Thyroid gland (tissue), 4 donors: ENCODE measurements at places on chromosomes 4 and X. TPM values are rescaled to one million over a fixed set of nuclear protein-coding genes. Genes with fewer than 3 reads are reported as not detected.

GRCh38 chr4:9808077-9808476, 26.6 kb downstream of the DRD5 start:
- no peak overlapping the region for H3K27ac ChIP-seq
- no peaks in the 10 kb centered on the region for H3K36me3 ChIP-seq
- no peaks in the 10 kb centered on the region for H3K27me3 ChIP-seq
- no peak for DNase-seq
- H3K4me1 ChIP-seq: no peaks in the 10 kb centered on the region

Gene DMP1
- total RNA-seq: not detected

DNA sequence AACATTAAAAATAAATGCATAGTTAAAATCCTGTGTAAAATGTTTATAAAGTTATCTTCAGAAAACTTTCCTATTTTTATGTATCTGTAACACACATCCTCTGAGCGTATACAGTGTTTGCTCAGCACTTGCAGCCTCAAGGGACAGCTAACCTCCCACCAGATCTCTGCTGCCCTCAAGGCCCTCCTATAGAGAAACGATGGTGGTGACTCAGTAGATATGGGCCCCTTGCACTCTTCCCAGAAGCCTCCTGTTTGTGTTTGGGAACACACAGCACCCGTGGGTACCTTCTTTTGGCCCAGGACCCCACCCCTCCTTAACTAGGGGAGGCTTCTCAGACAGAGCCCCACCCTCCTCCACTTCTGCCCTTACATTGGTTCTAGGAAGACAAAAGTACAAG, 26.7 kb downstream of the PJA1 start:
- no peaks in the 10 kb centered on the region for H3K4me1 ChIP-seq
- DNase-seq: no peak
- H3K4me3 ChIP-seq: no peak overlapping the region
- H3K27me3 ChIP-seq: no peaks in the 10 kb centered on the region
- H3K36me3 ChIP-seq: no peaks in the 10 kb centered on the region
- H3K27ac ChIP-seq: no peak overlapping the region

DNA sequence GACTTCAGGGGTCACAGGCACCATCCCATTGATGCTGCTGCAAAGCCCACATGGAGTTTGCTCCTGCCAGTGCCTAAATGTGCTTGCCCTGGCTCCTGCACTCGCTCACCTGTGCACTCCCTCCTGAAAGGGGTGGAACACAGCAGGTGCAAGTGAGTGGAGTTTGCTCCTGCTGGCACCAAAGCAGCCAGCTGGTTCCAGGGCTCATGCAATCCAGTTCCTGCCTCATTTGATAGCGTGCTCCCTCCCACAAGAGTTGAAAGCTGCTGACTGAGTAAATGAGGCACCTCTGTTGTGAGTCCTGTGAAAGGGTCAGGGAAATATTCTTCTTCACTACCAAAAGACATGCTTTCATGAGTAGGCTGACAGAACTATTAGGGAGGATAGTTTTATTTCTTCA, 30.5 kb downstream of the CXCL8 start:
- H3K4me1 ChIP-seq: peaks cover 5% of the 10 kb centered on the region
- no peaks in the 10 kb centered on the region for H3K27me3 ChIP-seq
- H3K36me3 ChIP-seq: no peaks in the 10 kb centered on the region
- DNase-seq: no peak
- H3K27ac ChIP-seq: no peak overlapping the region
- H3K4me3 ChIP-seq: no peak overlapping the region

- no peak for DNase-seq
- no peaks in the 10 kb centered on the region for H3K27me3 ChIP-seq
- H3K27ac ChIP-seq: no peak overlapping the region
- H3K36me3 ChIP-seq: no peaks in the 10 kb centered on the region
- H3K4me3 ChIP-seq: no peak overlapping the region
Measured at GRCh38 chr4:4578981-4579380, 37.1 kb upstream of the STX18 start.

DNA sequence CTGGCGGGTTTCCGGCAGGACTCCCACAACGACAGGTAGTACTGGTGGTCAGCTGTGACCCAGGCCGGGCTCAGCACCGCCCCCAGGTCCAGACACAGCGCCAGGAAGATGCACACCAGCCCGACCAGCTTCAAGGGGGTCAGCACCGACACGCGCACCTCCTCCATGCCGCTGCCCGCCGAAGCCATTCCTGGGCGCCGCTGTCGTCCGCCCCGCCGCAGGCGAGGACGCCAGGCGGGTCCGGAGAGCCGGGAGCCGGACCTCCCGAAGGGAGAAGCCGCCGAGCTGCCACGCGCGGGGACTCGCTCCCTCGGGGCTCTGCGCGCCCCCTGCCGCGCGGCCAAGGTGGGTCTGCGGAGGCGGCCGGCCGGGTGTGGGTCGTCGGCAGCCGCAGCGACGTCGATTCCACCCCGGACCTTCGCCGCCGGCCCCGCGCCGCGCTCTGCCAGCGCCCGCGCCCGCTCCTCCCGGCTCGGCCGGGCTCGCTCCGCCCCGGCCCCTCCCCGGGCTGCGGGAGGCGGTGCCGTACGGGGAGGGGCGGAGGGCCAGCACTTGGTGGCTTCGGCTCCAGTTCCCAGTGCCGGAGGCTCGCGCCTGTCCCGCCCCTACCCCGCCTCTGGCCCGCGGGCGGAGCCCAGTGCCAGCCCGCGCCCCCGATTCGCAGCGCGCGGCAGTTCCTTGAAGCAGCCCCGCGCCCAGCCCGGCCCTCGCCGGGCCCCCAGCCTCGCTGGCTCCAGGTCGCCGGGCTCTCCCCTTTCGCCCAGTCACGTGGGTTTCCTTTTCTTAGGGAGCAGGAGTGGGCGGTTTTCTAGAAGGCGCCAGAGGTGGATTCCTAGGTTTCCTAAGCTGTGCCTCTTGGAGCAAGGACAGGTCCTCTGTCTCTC, at the start of gene TMEM47:
Gene TMEM47 (minus strand): TSS at position 444 of the 884 bp plus-strand sequence. CDS start 256 bp downstream, at position 188.
- peak within 1 kb of the TSS; percentile 60 for H3K27ac ChIP-seq
- no peaks in the 10 kb centered on the region for H3K4me1 ChIP-seq
- H3K4me3 ChIP-seq: peak within 1 kb of the TSS; percentile 65

Gene MANBA
- 53.4 TPM for total RNA-seq

GRCh38 chrX:20348139-20348538, 81.4 kb upstream of the RPS6KA3 start:
- no peaks in the 10 kb centered on the region for H3K27me3 ChIP-seq
- H3K27ac ChIP-seq: no peak overlapping the region
- DNase-seq: peak; percentile 2
- no peaks in the 10 kb centered on the region for H3K36me3 ChIP-seq
- no peak overlapping the region for H3K4me3 ChIP-seq
- peaks cover 4% of the 10 kb centered on the region for H3K4me1 ChIP-seq

DNA sequence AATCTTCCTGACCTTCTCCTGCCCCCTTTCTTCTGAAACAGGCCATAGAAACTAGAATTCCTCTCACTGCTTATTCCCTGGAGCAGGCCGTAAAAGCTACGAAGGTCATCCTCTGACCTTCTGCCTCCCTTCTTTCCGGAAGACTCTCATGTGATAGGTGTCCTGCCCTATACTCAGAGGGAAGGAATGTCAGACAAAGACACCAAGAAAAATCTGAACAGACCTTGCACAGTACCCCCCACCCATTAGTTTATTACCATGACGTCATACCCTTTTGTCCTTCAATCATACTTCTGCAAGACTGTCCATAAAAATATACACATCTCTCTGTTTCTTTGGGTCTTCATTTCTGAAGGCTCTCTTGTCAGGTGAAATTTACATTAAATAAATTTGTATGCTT, 1523.9 kb downstream of the RPA4 start:
- no peaks in the 10 kb centered on the region for H3K4me1 ChIP-seq
- no peaks in the 10 kb centered on the region for H3K27me3 ChIP-seq
- H3K36me3 ChIP-seq: no peaks in the 10 kb centered on the region
- no peak for DNase-seq

DNA sequence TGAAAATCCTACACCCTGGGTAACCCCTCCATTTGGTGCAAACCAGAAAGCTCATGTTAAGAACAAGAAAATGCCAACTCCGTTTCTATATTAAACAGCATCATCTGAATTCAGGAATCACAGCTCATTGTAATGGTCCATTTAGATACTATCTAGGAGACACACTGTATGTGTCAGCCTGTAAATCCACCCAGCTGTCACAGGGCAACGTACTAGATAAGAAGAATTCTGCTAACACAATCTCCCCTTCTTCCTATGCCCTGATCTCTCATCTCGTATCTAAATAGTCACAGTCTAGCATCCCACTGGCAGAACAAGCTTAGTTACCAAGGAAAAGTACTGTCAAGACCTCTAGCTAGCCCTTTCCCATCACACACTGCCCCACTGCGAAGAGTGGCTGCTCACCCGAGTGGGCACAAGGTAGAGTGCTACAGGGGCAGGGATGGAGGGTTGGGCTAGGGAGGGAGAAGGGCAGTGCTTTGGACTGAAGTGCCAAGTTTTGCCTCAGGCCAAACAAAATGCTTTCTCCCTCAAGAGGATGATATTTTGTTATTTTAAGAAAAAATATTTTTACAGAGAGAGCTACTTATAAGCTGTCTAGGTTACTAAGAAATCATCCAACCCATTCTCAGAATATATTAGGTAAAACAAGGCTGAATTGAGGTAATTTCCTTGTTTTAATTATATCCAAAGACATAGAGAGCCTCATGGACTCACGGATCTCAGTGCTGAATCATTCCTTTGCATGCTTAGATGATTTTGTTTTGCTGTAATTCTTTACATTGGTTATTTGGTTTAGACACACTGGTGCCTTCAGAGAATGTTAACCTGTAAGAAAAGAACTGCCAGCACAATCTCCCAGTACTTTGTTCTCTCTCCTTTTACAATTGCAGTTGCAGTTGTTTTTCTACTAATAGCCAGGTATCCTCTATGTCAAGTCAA, 196.6 kb downstream of the PRDM5 start:
- no peaks in the 10 kb centered on the region for H3K36me3 ChIP-seq
- H3K4me3 ChIP-seq: no peak overlapping the region
- no peaks in the 10 kb centered on the region for H3K27me3 ChIP-seq
- DNase-seq: no peak
- peaks cover 11% of the 10 kb centered on the region for H3K4me1 ChIP-seq
- H3K27ac ChIP-seq: no peak overlapping the region

DNA sequence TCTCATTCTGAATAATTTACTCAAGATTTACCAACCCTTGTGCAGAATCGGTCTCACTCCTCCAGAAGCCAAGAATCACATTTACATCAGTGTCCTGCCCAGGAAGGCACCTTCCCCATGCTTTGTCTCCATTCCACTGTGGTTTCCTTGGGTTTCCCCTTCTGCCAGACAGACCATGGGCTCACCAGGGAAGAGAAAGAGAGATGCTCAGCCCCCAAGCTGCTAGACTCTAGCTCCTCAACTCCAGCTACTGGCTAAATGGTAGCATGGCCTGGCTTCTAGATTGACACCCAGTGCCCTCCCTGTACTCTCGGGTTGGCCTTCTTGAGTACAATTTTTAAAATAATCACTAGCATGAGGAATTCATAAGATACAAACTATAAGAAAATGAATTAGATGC, 12.9 kb downstream of the TLR10 start:
- H3K36me3 ChIP-seq: no peaks in the 10 kb centered on the region
- no peak for DNase-seq
- H3K27ac ChIP-seq: no peak overlapping the region

GRCh38 chr4:7781366-7781765, 158.3 kb downstream of the AFAP1 start:
- no peak for DNase-seq
- H3K27me3 ChIP-seq: no peaks in the 10 kb centered on the region
- no peak overlapping the region for H3K27ac ChIP-seq
- H3K4me1 ChIP-seq: peaks cover 5% of the 10 kb centered on the region

DNA sequence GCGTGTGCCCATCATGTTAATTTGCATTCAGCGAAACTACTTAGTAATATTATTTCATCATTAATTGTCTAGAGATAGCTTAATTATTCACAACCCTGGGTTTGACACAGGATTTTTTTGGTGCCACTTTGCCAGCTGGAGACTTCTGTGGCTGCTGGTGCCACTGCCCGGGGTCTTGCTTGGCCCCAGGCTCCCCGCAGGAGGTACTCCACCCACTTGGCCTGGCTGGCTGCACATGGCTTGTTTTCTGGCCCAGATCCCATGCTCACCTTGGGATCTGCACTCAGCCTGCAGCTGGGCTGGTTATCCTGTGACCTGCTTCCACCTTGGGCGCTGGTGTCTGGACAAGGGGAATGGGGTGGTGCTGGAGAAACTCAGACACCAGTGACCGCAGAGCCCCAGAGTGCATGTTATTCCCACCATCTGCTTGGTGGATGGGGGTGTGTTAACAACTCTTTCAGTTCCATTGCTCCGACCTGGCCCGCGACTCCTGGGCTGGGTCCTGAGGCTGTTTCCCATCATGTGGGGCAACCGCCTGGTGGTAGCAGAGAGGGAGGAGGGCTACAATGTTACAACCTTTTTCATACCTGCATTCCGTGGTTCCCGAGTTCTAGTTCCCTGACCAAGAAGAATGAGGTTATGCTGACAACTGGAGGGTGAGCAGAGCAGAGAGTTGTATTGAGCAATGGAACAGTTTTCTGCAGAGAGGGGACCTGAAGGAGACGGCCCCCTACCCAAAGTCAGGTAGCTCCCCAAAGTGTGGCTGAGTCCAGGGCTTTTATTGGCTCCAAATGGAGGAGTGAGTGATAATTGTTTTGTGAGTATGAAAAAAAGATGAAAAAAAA, 1950.0 kb upstream of the IGFBP7 start:
- H3K27me3 ChIP-seq: no peaks in the 10 kb centered on the region
- no peak overlapping the region for H3K4me3 ChIP-seq
- H3K27ac ChIP-seq: no peak overlapping the region
- H3K4me1 ChIP-seq: no peaks in the 10 kb centered on the region

- no peak overlapping the region for H3K27ac ChIP-seq
- H3K27me3 ChIP-seq: no peaks in the 10 kb centered on the region
- H3K4me3 ChIP-seq: no peak overlapping the region
- H3K36me3 ChIP-seq: no peaks in the 10 kb centered on the region
- DNase-seq: no peak
- H3K4me1 ChIP-seq: no peaks in the 10 kb centered on the region
Measured at GRCh38 chr4:80454040-80454439, 118.5 kb downstream of the CFAP299 start.

Gene GPR34
- 8.0 TPM for total RNA-seq

Gene SPANXA1
- total RNA-seq: not detected

- no peak for DNase-seq
- H3K4me1 ChIP-seq: peaks cover 8% of the 10 kb centered on the region
- H3K36me3 ChIP-seq: peaks cover 2% of the 10 kb centered on the region
- H3K4me3 ChIP-seq: no peak overlapping the region
- H3K27ac ChIP-seq: no peak overlapping the region
Measured at GRCh38 chr4:78459327-78459726, 92.2 kb upstream of the ANXA3 start.

GRCh38 chr4:168648494-168648893, 151.6 kb downstream of the PALLD start:
- no peaks in the 10 kb centered on the region for H3K27me3 ChIP-seq
- no peak for DNase-seq
- no peaks in the 10 kb centered on the region for H3K36me3 ChIP-seq
- no peak overlapping the region for H3K4me3 ChIP-seq

Gene FOXO4
- 17.6 TPM for total RNA-seq

Gene PNMA3
- total RNA-seq: 0.29 TPM

Gene TGIF2LX
- total RNA-seq: not detected

- H3K27ac ChIP-seq: no peak overlapping the region
- no peaks in the 10 kb centered on the region for H3K27me3 ChIP-seq
- no peak for DNase-seq
Measured at GRCh38 chr4:79575709-79576428, 167.8 kb upstream of the GK2 start.

Gene CD38
- 3.7 TPM for total RNA-seq
